ENCODE measurements at places on chromosomes 7 and 10.
A peak's percentile ranks its signal among the peaks of the same experiment; 100 is the strongest.

DNA sequence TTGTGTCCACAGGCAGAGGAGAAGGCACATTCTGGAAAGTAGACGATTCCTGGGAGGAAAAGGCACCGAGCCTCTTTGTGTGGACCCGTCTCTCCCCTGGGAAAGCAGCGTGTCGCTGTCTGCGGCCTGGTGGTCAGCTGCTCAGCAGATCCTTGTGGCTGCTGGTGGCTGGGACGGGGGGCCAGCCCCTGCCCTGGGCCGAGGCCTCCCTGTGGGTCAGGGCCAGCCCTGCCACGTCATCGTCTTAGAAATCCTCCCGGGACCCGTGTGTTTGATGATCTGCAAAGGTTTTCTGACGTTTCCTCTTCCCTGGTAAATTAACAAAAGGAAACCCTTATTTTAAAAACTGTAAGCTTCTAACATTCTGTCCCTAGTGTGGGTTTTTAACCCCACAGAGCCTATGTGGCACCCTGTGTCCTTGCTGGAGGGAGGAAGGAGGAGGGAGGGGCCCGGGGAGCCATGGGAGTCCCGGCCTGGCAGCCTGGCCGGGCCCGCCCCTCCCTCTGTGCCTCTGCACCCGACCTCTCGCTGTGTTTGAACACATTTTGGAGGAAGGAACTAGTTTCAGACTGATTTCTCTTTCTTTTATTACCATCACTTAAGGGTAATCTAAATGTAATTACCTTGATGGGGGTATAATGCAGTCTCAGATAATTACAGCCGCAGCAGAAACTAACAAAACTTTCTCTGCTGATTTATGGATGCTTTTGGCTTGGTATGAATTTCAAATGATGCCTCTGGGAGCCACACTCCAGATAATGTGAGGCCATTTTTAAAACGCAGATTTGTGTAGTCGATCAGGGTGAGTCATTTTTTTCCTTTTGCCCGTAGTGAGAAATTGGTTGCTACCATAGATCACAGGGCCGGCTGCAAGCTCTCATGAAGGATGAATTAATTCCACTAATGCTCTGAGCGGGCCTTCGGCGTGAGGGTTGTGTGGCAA, 85.5 kb downstream of the NKX6-2 start:
- DNase-seq, result peak; percentile 60

GRCh38 chr10:12529976-12530375, 180.6 kb downstream of the CAMK1D start:
- no peak for DNase-seq

- DNase-seq, result no peak
Observed at GRCh38 chr10:63758080-63758479, 236.9 kb downstream of the REEP3 start.

GRCh38 chr7:69526570-69526969, 71.7 kb upstream of the AUTS2 start:
- no peak for DNase-seq

DNA sequence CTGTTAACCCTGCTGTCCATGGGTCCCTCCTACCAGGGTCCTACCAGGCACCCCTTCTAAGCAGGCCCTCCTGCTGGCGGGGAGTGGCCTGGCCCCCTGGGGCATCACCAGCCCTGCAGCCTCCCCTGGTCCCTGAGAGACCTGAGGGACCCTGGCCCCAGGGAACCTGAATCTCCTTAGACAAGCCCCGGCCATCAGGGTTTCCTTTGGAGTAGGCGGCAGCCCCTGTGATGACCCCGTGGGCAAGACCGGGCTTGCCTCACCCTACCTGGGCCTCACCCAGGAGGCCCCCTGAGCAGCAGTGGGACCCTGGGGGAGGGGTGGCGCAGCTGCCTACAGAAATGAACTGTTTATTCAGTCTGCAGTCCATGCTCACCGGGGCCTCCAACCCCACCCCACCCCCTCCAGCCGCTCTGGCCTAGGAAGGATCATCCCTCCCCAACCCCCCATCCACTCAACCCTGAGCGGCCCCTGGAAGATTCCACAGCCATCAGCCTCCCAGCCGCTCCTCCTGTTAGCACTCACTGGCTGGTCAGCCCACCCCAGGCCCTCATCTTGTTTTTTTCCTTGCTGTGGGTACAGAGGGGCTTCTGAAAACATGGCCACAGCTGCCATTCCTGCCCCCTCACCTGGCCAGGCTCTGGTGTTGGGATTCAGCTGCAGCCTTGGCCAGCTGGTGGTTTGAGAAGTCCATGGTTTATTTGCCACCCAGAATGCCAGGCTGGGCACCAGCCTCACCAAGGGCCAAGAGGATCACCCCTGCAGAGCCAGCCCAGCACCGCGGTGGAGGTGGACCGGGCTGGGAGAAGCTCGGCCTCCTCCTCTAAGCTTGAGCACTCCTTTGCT, 34.8 kb upstream of the CHST15 start:
- DNase-seq, result no peak

GRCh38 chr7:142711746-142712616, 37.3 kb upstream of the PRSS1 start:
- DNase-seq, result peak; percentile 12

Data from AG08396 (cell line).